Posterior vena cava (tissue), 2 donors: ENCODE measurements at places on chromosomes 7 and 10. TPM values are rescaled to one million over a fixed set of nuclear protein-coding genes. Genes with fewer than 3 reads are reported as not detected.

Gene FEZF1
- not detected for total RNA-seq

Gene WIPF3
- 20.8 TPM for total RNA-seq

DNA sequence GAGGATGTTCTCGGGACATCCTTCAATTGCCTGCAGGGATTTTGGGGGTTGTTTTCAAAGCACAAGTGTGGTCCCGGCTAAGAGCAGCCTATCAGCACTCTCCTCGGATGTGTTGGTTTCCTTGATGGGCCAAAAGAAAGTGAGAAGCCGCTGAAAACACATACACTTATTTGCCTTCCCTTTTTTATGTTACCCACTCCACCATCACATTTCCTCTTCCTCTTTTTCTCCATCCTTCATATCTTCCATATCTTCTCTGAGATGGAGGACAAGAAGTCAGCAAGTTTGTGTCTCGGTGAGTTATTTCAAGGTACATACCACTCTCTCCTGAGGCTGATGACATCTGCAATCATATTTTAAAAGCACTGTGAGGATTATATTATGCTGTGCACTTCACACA is 64.0 kb downstream of the ZNF33B start:
- no peak for DNase-seq

Gene KCP
- total RNA-seq, result 1.3 TPM

Gene PRLHR
- total RNA-seq, result not detected

DNA sequence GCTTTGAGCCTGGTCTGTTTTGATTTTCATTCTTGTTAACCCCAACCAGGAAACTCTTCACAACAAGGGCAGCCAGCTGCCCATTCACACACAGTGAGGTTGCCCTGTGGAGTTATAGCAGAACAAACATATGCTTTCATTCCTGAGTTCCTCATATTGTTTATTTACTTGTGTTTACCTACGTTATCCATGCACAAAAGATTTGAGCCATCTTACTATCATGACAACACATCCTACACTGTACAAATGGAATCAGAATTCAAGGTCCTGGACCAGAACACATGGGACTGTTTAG is 21.7 kb upstream of the BMPER start:
- no peak for DNase-seq

Gene ACTR3C
- 1.00 TPM for total RNA-seq

Gene TNS3
- total RNA-seq, result 69.3 TPM

DNA sequence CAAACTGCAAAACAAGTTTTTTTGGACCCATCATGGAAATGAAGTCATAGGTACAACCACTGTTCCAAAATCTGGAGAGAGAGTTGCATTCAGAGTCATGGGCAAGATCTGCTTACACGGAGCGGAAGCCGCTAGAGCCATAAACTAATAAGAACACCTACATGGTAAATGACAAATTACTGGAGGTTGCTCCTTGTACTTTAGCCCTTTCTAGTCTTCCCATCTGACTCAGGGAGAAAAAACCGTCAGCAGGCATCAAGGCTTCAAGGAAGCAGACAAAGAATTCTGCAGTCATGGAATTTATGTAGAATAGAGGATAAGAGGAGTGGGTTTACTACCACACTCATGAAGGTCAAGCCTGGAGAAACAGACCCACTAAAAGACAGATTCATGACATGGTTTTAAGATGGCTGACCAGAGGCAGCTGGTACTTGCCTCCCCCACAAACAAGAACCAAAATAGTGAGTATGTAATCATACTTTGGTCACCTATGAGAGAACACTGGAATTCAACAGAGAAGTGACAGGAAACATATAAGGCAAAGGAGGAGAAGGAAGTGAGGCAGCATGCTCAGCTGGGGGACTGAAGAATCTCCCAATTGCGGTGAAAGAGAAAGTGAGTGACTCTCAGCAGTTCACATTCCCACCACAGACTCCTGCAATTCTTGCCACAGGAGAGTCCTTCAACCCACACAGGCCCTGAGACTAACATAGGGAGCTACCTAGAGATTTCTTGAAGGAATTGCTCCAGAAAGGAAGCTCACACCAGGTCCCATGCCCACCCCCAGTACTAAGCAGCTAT is 42.4 kb upstream of the ASAH2 start:
- DNase-seq, result no peak

DNA sequence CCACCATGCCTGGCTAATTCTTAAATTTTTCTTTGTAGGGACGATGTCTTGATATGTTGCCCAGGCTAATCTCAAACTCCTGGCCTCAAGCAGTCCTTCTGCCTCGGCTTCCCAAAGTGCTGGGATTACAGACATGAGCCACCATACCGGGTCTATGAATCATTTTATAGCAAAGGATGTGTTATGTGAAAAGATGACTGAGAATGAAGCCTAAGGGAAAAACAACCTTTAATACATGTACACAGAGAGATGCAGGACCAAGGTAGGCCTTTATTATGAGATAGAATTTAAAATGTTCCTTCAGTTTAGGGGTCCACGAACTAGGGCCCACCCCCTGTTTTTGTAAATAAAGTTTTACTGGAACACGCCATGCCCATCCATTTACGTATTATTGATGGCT is 41.0 kb downstream of the UBE2H start:
- DNase-seq, result no peak

GRCh38 chr10:72259491-72260238 is 14.1 kb upstream of the DDIT4 start:
- no peak for DNase-seq

DNA sequence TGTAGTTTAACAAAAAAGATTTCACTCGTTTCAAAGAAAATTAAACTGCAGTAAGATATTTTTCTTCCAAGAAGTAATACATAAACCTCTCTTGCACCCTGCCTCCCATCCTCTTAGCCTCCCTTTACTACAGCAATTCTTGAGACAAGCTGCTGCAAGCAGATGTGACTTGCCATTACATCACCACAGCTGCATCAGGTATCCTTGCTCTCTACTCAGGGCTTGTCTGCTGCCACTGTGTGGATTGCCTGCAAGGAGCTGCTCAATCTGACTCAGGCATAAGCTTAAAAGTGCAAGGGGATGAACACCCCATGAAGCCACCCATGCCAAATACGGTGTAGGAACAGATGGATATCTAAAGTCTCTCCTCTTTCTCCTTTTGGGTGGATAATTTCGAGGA is 609.9 kb downstream of the DNAJB9 start:
- DNase-seq, result no peak

DNA sequence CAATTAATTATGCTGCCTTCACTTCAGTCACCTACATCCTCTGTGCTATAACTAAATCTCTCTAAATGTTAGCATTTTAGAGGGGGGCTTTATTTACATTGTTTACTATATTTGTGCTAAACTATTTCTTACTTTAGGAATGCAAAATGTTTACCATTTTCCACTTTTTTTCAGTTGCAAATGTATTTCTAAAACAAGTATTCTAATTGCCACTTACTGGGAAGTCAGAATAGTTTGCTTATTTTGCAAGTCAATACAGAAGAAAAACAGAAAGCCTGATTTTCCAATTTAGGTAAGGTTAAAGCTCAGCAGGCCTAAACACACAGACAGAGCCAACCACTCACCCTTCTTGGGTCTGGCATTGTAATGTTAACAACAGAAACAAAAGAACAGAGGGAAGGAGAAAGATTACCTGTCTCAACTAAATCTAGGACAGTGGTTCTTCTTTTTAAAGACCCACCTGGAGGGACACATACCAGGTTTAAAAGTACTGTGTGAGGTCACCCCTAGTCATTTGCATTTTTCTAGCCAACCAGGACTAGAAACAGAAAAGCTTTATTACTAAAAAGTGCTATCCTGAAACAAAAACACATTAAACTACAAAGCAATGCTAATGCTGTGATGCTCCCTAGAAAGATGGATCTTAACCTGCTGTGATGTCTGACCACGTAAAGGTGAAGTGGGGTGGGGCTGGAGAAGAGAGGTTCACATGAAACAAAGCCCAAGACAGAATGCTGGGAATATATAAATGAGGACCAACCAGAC is 178.2 kb downstream of the SLC25A13 start:
- DNase-seq, result no peak

GRCh38 chr10:8130973-8131911 is 76.8 kb downstream of the GATA3 start:
- DNase-seq, result no peak

DNA sequence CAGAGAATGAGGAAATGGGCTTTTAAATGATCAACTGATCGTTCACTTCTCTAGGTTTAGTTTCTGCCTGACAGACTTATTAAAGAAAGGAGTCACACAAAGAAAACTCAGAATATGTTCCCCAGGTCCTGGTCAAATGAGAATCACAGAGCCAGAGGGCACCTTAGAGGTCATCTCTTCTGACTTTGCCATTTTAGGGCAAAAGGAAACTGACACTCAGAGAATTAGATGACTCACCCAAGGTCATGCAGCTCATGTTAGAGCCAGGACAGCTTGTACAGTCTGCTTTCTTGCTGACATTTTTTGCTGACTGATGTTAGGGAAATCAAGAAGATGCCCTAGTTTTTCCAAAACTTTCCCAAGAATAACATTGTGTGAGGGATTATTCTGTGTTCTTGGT is 312.7 kb upstream of the SP8 start:
- no peak for DNase-seq

DNA sequence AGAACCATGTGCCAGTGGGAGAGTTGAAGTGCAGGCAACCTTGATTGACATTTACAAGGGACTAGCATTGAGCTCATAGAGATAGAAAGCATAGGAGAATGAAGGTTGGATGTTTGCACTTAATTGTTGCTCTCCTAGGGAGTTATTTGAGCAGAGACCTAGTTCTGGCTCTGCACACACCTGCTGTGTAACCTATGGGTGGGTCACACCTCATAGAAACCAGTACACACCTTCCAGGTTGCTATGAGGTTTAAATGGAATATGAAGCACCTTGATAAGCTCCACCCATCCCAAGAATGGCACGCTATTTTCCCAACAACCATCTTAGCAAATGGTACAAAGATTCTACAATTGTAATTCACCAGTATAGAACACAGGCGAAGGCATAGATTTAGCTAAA is 86.2 kb upstream of the AOAH start:
- DNase-seq, result no peak

DNA sequence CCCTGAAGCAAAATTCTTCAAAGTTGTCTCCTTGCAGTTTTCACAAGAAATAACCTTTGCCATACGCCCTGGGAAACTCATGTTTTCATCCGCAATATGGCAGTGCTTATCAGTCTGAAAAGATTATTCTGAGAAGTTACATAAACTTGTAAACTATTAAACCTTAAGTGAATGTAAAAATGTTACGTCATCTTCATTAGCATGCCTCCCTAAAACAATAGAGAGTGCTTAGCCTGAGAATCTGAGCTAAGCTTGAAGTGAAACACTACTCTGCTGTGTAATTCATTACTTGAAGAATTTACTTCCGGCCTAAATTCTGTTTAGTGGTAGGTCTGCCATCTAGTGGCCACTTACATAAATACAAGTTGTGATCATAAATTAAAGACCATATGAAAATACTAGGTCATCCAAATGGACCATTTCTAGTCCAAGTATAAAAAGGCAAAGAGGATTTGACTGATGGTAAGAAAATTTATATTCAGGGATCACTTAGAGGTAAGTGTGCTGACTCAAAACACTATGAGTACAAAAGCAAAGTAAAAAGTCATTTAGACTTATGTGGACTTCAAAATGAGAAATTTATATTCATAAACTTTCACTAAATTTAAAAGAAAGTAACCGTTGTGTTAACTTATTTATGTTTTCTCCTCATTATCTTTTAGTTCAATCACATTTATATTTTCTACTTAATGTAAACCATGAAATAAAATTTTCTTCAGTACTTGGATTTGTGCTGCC is 745.1 kb upstream of the LRRTM3 start:
- DNase-seq, result no peak

Gene NPY4R
- not detected for total RNA-seq

DNA sequence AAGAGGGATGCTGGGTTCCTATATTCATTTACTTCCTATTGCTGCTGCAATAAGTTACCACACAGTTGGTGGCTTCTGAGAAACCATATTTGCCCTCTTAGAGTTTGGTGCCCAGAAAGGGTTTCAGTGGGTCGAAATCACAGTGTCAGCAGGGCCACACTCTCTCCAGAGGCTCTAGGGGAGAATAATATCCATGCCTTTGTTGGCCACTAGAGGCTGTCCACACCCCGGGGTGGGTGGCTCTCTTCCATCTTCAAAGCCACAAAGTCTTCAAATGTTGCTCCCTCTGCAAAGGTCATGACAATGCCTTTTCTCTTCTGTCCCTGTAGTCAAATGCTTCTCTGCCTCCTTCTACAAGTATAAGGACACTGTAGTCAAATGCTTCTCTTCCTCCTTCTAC is 989.4 kb downstream of the CCSER2 start:
- no peak for DNase-seq

Gene SLC26A3
- total RNA-seq, result not detected

Gene SPACDR
- total RNA-seq, result 0.62 TPM

DNA sequence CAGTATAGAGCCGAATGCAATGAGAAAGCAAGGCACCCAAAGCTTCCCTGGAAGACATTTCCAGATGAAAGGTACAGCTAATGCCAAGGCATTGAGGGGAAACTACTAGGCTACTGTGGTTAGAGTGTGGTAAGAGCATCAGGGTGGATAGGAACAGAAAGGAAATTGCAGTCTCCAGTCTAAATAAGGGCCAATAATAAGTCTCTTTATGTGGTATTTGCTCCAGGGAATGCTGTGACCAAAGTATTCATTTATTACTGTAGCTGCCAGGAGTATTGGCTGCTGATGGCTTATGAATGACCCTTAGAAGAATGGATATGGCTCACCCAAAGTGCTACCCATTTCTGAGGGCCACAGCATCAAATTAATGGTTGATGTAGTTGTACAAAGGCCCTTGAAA is 30.1 kb upstream of the POT1 start:
- DNase-seq, result no peak

Gene NANOS1
- 1.8 TPM for total RNA-seq

GRCh38 chr10:26048756-26049155 is 114.7 kb downstream of the MYO3A start:
- DNase-seq, result no peak

Gene CYP3A4
- not detected for total RNA-seq

DNA sequence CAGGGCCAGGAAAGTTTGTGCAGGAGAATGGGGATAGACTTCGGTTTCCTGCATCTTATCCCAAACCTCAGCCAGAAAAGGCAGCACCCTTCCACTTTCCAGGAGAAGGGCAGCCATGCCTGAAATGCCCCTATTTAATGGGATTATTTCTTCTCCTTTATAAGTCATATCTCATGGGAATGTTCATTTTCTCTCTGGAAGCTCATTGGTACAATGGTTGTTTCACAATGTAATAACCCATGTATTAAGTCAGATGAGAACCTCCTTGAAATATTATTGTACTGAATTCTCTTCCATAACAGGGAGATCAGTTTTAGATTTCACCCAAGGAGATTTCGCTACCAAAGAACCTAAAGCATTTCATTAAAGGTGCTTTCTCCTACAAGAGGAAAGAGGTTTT is 457.5 kb downstream of the KCNMA1 start:
- no peak for DNase-seq

DNA sequence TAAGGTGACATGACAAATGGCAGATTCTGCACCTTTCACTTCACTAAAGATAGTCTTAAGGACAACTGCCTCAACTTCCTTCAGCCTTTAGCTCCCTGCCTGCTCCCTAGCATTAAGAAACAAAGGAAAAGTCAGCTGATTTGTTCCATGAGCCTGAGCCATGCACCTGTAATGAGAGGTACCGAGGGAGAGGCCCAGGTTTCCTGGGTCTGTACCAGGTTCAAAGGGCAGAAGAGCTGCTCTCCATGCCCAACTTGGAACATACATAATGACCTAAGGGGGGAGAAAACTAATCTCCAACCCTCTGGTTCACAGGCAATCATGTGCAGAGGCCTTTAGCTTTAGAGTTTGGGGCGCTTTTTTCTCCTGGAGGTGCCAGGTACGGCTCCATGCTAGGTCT is 111.2 kb downstream of the JAZF1 start:
- no peak for DNase-seq

GRCh38 chr7:66950763-66951162 is 29.7 kb downstream of the TMEM248 start:
- DNase-seq, result peak; percentile 35
